Endothelial cell (in vitro differentiated cells): ENCODE measurements at places on chromosomes 6 and 20.

- no peak for DNase-seq
Measured at GRCh38 chr20:14879020-14879697, 541.7 kb upstream of the FLRT3 start.

DNA sequence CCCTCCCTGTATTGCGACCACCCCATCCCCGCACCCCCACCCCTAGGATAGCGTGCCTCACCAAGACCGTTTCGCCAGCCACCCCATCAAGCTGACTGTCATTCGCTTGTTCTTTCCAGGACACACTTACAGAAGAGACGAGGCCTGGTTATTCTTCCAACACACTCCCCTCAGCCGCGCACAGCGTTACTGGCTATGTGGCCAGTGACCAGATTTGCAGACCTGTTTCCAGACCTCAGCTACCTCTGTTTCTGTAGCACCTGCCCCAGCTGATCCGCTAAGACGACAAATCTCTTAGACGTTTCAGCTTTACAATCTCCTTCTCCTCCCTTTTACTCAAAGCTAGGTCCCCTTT, 26.1 kb downstream of the HLA-F start:
- no peak for DNase-seq

DNA sequence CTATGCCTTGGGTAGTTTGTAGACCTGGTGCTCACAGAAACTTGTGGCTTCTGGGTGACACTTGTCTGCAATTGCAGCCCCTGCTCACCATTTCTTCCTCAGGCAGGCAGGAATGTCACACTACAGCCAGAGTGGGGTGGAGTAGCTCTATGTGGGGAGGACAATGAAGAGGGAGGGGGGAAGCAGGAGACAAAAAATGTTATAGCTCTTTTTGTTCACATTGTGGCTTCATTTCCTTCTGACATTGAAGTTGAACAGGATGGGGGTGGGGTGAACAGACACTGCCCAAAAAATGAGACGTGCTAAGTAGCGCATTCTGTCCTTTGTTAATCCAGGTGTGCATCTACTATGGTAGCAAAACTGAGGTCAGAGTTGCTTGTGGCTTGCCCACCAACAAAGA, at the start of gene THEMIS:
Gene THEMIS, minus strand, starts transcription at position 124 of the 400 bp plus-strand sequence. CDS start 126 bp downstream, outside the sequence.
- no peak for DNase-seq

DNA sequence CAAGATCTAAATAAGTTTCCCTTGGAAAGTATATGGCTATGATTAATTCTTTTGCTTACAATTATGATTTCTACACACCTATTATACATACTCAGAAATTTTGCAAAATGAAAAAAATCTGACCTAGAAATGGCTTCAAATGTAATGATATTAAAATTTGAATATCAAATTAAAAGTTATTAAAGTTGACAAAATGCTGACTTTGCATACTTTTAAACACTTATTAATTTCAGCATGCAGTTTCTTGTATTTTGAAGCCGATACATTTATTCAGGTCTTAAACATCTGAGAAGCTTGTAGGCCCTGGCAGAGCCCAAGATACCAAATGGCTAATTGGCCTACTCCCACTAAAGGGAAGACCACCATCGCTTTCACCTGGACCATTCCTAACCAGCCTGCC, 59.8 kb downstream of the SMLR1 start:
- no peak for DNase-seq

- no peak for DNase-seq
Measured at GRCh38 chr6:108463784-108464183, 96.9 kb upstream of the FOXO3 start.
